ENCODE measurements at places on chromosomes 3 and 15. TPM values are rescaled to one million over a fixed set of nuclear protein-coding genes. Genes with fewer than 3 reads are reported as not detected.
A peak's percentile ranks its signal among the peaks of the same experiment; 100 is the strongest.

DNA sequence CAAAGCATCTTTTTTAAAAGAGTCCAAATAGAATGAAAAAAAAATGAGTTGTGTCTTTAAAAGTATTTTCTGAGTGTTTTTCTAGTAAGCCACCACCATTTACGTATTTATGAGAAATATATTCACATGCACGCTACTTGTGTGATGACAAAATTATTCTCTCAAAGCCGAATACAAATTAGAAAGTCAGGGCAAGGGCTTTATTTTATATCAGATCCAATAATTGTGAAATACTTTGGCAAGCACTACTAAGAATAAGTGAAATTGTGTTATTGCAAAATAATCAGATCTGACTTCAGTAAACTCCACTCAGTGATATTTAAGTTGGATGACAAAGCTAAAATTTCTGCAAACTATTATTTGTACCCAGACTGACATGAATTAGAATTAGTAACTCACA, 589.3 kb upstream of the KCNMB2 start:
- DNase-seq: peak; percentile 37

DNA sequence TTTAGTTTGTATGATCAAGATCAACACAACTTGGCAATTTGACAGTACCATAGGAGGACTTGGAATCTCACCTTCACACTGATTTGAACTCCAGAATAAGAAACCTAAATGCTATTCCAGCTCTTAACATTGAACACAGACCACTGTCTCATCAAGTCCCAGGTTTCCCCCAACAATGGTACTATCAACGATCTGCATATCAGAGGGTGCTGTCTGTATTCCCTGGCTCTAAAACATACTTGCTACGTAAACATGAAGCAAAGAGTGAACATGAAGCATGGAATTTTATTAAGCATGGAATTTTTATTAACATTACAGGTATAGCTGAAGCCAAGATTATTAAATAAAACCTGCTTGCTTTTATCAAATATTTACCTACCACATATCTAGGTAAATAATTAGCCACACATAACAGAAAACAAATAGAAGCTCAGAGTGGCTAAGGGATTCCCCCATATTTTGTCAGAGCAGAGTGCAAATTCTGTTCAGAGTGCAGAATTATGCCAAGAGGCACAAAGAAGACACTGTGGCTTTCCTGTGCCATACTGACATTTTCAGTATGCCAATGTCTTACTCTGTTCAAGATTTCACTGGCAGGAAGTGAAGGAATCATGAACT, 22.2 kb upstream of the RIOX2 start:
- DNase-seq: no peak

- peak; percentile 49 for DNase-seq
Observed at GRCh38 chr3:195897081-195897852, 11.1 kb downstream of the TNK2 start.

The WNT5A gene
- total RNA-seq: 1,105 TPM

GRCh38 chr3:162719684-162720341, 1223.2 kb downstream of the OTOL1 start:
- peak; percentile 80 for DNase-seq

The HHATL gene
- total RNA-seq: not detected

The CHD2 gene
- total RNA-seq: 102 TPM

The SQOR gene
- 81.6 TPM for total RNA-seq

The ARGFX gene
- total RNA-seq: not detected

The NUSAP1 gene
- total RNA-seq: 28.3 TPM

DNA sequence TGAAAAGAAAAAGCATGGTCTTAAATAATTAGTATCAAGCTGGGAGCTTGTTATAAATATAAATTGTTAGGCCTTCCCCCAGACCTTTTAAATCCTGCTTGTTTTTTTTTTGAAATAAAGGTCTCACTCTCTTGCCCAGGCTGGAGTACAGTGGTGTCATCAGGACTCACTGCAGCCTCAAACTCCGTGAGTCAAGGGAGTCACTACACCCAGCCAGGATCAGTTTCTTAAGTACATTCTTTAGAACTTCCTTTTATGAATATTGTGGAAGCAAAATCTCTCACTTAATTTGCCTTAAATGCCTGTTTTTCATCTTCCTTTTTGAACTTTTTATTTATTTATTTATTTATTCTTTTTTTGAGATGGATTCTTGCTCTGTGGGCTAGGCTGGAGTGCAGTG, 20.8 kb upstream of the DENND4A start:
- DNase-seq: no peak

DNA sequence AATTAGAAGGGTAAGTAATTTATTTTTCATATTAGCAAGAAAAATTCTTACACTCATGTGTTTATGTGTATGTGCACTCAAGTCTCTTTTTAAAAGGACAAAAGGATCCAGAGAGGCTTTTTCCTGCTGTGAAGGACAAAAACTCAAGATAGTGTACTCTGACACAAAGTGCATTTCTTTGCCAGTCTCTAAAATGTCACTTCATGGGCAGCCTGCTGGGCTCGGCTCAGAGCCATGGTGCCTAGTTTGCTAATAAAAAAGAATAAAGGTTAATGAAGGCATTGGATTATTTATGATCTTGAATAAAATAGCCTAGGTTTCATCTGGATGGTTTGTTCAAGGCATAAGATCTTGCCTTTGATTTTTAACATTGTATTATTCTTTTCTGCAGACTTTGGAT, 989.0 kb downstream of the TBL1XR1 start:
- no peak for DNase-seq

DNA sequence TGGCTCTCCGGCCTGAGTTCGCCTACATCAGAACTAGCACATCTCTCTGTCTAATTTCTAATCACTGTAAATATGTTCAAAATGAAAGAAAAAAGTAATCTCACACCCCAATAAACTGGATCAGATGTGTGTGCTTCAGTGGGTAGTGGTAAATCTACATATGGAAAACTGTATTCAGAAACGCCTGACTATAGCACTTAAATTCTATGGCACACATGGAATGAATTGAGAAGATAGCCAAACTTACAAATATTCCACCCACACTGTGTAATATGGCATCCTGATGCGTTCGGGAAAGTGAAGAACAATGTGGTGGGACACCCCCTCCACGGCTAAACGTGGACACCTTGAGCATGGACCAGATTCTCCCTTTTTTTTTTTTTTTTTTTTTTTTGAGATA, 40.6 kb upstream of the BOC start:
- no peak for DNase-seq

GRCh38 chr3:10140996-10141546, 507 bp upstream of the VHL start:
- no peak for DNase-seq

DNA sequence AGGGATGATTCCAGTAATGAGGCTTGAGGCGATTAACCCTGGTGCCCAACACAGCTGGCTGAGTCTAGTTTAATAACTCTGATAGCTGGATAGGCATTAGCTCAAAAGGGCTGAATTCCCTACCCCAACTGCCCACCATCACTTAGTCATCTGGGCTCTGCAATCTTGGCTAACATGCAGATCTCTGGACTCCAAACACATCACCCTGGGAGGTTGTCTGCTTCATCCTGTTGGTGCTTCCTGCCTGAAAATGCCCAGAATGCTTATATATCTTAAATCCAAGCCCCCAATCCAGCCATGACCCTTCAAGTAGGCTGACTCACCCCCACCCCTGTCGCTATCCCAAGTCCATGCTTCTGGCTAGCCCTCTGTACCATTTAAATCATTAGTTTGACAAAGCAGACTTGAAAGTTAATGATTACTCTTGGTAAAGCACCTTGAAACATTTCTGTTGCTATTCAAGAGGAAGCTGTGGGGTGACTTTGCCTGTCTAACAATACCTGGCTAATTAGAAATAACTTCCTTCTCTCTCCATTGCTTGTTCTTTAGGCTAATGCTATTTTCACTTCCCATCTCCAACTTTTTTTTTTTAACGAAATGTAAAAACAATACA, 107.0 kb upstream of the RORA start:
- no peak for DNase-seq

DNA sequence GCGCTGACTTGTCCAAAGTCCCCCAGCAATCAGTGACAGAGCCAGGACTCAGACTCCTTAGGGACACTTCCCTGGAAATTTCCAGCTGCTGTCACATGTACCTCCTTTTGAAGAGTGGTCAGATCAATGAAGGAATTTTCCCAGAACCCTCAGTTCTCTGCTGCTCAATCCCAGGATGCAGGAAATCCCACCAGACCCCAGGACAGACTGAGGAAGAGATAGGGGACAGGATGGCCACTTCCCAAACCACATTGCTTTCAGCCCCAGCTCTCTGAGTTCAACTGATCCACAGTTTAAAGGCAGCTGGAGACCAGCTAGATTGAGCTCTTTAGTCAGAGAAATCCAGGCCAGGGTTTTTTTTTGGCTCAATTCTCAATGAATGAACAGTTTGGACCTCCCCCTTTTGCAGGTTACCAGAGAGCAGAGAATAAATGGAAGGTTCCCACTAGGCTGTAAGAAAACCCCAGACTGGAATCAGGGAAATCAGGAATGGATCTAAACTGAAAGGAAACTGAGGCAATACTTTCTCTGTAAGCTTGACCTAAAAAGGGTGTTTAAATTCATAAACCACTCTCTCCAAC, 1.5 kb downstream of the CYP1A1 start:
- peak; percentile 53 for DNase-seq

GRCh38 chr3:8869613-8870012, 93.7 kb downstream of the RAD18 start:
- DNase-seq: peak; percentile 83

DNA sequence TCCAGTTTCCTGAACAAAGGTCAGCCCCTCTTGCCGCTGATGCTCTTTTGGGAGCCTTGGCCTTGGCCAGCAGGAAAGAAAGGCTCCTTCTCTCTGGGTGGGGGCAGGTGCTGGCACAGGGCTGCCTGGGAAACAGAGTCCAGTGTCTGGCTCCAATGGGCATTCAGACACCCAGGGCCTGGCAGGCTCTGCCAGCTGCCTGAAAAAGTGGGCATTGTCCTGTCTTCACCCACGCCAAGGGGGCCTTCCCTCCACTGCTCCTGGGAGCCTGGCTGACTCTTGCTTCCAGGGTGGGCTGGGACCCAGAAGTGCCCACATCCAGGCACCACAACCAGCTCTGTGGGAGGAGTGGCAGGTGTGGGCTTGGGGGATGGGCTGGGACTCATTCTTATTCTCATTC, 62.7 kb downstream of the RHCG start:
- no peak for DNase-seq

DNA sequence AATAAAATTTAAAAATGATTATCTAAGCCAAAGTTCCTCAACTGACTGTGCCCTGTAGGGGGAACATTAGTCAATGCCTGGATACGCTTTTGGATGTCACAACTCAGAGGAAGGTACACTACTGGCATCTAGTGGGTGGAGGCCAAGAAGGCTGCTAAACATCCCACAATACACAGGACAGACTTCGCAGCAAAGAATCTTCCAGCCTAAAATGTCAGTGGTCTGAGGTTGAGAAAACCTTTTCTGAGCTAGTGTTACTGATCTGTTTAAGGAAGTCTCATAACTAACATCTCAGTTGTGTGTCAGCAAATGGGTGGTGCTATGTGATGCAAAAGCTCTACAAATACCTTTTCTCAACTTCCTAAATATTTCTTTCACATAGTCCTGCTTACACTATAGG, 20.9 kb upstream of the LDHAL6B start:
- DNase-seq: no peak

DNA sequence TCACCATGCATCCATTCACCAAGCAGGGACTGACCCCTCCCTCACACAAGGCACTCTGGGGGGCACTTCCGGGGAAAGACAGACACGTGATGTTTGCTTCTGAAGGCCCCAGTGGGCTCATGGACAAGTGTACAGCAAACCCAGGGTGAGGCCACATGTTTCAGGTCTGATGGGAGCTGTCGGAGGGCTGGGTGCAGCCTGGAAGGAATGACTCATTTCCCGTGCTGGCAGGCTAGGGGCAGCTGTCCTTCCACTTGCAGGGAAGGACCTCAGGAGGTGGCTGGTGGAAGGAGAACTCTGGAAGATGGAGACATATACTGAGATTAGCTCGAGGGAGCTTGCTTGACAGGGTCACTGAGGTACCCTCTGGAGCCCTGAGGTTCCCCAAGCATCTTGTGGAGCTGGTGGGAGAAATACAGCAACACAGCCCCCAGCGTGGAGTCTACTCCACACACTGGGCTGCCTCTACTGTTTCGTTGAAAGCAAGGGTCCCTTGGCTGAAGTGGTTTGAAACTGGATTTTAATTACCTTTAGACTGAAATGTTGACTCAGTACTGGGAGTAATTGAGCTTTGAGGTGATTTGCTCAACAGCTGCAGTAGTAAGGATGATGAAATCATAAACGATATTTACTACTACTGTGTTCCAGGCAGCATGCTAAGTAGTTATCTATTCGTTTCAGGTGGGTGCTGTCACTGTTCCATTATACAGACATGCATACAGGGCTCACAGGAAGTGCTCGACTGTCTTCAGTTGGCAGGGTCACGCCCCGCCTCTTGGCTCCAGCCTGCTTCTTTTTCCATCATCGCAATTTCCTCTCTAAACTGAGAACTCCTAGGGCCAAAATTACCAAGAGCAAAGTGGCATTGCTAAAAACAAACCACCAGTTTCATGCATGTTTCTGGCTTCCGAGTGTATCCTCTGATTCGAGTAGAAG, 230.4 kb downstream of the ADAMTS17 start:
- peak; percentile 81 for DNase-seq

DNA sequence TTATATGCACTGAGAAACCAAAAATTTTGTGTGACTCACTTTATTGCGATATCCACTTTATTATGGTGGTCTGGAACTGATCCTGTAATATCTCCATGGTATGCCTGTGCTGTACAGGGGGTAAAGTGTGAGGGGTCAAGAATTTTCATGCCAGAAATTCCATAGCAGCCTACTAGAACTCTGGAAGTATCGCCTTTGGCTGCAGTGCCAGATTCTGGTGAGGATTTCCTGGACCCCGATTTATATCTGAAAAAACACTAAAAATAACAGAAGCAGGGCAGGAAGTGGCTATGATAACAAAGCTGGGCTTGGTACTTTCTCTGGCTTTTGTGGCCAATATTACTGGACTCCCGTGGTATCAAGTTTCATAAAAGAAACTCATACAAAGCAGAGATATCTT, 36.4 kb downstream of the CCDC80 start:
- DNase-seq: peak; percentile 89

The CD80 gene
- total RNA-seq: not detected

DNA sequence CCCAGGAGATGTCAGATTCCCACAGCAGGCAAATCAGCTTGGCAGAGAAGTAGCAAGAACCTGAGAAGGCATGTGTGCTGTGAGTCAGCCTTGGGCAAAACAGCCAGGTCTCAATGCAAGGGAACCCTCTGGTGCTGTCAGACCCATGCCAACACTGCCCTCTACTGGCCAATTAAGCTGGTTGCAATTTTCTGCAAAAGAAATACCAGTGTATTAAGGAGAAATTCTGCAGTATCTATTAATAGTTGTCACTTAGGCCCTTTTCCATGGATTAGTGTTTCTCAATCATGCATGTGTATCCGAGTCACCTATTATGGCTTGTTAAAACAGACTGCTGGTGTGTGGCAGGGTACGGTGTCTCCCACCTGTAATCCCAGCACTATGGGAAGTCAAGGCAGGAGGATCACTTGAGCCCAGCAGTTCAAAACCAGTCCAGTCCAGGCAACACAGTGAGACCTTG, 26.2 kb downstream of the MAP4 start:
- DNase-seq: peak; percentile 92

DNA sequence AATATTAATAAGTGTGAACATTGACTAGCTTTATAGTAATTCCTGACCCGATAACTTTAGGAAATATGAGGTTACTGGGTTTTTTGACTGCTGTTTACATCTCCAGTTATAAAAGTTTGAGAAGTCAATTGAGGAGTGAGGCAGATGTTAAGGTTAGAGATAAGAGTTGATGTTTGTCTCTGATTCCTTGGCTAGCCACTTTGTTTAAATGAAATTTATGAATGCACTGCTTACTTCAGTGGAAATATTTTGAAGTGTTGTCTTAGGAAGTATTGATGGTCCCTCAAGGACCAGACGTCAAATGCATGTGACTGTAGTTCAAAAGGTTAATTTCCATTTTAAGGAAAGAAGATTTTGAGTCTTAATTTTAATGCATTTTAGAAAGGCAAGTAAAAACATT, 41.7 kb downstream of the MAP2K5 start:
- peak; percentile 46 for DNase-seq
